Heart right ventricle (tissue), 16 donors: ENCODE measurements at places on chromosomes 16 and 17.

DNA sequence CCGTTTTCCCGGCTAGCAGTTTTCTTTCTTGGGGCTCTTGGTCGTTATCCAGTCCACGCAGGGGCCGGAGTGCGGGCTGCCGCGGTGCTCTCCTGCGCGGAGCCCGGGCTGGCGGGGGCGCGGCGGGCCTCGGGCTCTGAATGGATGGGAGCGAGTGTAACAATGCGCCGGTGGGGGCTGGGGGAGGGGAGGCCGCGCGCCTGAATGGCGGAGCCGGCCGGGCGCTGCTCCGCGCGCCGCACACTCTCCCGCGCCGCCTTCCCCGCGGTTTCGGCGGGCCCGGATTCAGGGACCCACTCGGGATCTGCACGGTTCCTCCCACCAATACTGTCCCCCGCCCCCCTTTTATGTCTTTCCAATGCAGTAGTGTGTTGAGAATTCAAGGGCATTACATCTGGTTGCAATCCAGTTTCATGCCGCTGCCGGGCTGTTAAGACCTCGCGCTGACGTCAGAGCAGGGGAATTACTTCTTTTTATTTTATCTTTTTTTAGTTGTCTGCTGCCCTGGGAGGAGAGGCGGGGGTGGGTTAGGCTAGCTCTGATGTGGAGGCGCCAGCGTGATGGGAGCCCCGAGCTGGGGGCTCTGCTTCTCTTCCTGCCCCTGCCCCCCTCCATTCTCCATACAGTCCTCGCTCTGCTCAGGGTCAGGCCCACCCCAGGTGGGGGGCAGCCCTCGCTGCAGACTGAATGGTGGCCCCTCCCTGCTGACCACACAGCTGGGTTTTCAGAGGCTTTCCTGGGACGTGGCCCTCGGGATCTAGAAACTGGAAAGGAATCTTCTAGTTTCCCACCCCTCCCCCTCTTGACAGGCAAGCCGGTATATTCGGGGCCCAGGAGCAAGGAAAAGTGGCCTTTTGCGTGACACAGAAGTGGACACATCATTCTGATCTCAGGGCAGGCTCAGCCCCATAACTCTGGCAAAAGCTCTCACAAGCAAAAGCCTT lies 1.8 kb downstream of the RAI1 start:
- DNase-seq, result peak; percentile 72
- peak overlapping the region; percentile 90 for H3K4me3 ChIP-seq
- H3K36me3 ChIP-seq, result no peaks in the 10 kb centered on the region
- no peaks in the 10 kb centered on the region for H3K27me3 ChIP-seq

- no peaks in the 10 kb centered on the region for H3K36me3 ChIP-seq
- no peak overlapping the region for H3K4me3 ChIP-seq
- no peak for DNase-seq
- H3K4me1 ChIP-seq, result no peaks in the 10 kb centered on the region
- no peak overlapping the region for H3K27ac ChIP-seq
Observed at GRCh38 chr17:33285413-33285812, 7.7 kb downstream of the ASIC2 start.

DNA sequence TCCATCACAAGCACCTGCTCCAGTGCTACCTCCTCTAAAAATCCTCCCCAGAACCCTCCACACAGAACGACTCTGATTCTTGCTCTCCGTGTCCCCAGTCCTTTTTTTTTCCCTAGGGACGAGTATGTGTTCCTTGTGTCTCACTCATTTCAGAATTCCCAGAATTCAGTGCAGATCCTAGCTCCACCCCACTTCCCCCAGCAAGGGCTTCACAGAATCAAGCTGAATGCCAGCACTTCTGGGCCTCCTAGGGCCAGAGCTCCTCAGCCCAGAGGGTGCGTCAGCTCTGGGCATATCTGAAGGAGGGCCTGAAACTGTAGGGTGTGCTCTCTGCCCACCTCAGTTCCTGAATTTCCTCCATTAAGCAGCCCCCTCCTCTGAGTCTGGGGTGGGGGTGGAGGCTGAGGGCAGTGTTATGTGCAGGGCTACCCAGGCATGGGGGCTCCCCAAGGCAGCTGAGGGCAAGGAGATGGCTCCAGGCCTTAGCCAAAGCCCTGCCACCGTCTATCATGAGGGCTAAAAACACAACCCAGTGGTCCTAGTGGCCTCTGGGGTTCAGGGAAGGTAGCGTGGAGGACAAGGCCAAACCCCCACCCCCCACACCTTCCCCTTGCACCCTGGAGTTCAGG lies 6.5 kb downstream of the UNC119 start:
- no peaks in the 10 kb centered on the region for H3K27me3 ChIP-seq
- no peaks in the 10 kb centered on the region for H3K36me3 ChIP-seq
- no peak overlapping the region for H3K27ac ChIP-seq
- H3K4me3 ChIP-seq, result no peak overlapping the region

DNA sequence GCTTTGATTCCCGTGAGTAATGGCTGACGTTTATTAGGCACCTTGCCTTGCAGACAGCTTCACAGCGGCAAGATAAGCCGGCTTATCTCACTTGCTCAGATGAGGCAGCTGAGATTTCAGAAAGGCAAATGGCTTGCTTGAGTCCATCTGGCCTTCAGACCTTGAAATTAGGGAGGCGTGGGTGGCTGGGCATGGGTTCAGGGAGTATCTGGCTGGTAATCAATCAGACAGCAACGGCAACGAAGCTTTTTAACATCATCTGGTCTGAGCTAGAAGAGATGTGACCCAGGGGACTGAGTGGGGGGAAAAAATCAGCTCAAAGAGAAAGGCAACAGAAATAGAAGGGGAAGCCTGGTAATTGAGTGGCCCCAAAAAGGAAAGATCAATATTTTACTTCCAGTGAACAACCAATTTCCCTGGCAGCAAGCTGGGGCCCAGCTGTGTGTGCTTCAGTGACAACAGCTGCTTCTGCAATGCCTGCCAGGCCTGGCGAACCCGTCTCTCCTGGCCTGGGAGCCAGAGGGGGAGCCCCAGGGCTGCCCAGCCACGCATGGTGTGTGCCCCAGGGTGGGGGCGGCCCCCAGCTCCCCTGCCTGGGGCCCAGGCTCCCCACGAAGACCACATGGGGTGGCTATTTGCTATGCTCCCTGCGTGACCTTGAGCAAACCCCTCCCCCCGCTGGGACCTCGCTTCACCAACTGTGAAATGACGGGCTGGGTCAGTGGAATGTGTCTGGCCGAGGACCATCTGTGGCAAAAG lies 34.0 kb downstream of the RAB11FIP4 start:
- no peaks in the 10 kb centered on the region for H3K36me3 ChIP-seq
- H3K4me3 ChIP-seq, result no peak overlapping the region
- H3K27ac ChIP-seq, result peak overlapping the region; percentile 15
- peaks cover 10% of the 10 kb centered on the region for H3K4me1 ChIP-seq
- peak; percentile 42 for DNase-seq
